COR-L47 (cell line): ENCODE measurements at places on chromosomes 7 and 10.

- no peak for DNase-seq
Observed at GRCh38 chr7:861222-861621, 15.1 kb upstream of the GET4 start.

DNA sequence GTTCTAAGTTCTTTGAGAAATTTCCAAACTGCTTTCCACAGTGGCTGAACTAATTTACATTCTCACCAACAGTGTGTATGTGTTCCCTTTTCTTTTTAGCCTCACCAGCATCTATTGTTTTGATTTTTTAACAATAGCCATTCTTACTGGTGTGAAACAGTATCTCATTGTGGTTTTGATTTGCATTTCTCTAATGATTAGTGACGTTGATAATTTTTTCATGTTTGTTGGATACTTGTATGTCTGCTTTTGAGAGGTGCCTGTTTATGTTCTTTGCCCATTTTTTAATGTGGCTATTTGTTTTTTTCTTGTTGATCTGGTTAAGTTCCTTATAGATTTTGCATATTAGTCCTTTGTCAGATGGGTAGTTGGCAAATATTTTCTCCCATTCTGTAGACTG is 191.4 kb downstream of the AGMO start:
- DNase-seq = no peak

DNA sequence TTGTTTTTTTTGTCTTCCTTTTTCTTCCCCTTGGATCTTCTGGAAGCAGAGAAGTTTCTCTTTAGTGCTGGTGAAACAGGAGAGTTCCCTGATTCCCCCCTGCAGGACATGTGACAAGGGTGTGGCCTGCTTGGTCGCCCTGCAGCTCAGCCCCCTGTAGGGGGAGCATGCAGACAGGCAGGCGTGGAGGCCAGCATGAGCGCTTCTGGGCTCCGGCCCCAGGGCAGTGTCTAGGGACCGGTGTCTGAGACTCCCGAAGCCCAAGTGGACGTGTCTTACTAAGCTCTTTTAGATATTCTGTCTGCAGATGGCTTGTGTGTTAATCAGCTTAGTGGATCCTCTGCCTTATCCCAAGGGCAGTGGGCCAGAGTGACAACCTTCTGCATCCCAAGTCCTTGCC is 26.1 kb downstream of the PRSS58 start:
- no peak for DNase-seq

DNA sequence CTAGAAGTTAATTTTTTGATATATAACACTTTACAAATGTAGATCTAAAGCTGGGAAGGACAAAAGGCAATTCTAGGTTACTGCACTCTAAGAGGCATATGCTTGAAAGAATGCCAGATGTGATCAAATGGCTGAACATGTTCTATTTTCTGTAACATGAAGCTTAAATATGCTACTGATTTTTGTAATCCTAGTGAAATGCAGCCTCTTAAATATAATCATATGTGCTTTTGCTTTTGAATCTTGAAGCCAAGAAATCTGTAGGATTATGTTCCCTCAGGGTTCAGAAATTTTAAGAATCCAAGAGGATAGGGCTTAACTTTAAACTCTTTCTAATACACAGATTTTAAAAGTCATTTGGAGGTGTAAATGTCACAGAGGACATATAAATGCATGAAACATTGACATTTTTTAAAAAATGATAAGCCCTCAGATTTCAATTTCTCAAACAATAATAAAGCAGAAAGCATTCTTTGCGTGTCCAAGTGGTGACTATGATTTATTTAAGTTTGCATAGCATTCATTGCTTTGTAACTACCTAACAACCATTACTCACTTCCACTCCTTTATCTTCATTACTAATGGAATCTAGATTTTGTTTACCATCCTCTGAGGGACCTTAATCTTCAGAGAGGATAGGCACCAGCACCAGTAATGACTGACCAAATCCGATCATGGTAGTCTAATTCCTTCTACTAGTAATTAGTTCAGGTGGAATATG is 170.4 kb downstream of the MAGI2 start:
- no peak for DNase-seq

DNA sequence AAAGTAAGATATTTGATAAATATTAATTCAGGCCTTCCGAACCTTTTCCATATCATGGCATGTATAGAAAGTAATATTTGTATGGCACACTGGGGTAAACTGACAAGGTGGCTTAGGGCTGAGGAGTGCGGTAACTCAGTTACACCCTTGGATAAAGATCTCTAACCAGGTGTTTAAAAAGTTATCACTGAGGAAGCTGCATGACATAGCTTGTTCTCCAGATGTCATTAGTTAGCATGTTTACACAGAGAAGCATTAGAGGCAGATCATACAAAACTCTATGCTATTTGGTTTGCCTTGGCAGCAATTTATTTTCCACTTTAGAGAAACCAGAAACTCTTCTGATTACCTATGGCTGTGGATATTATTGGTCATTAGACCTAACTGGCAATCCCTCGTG is 118.2 kb downstream of the ST7 start:
- DNase-seq = no peak
